HCT116 (cell line): ENCODE measurements at places on chromosomes 5 and 9. TPM values are rescaled to one million over a fixed set of nuclear protein-coding genes. Genes with fewer than 3 reads are reported as not detected.

- no peak overlapping the region for H3K4me3 ChIP-seq
- no peaks in the 10 kb centered on the region for H3K4me1 ChIP-seq
- DNase-seq, result no peak
- H3K27me3 ChIP-seq, result no peaks in the 10 kb centered on the region
These were observed 76.4 kb downstream of the ROR2 start for GRCh38 chr9:91873637-91874051.

- H3K4me3 ChIP-seq, result no peak overlapping the region
- no peaks in the 10 kb centered on the region for H3K36me3 ChIP-seq
- H3K4me1 ChIP-seq, result no peaks in the 10 kb centered on the region
- DNase-seq, result no peak
- H3K27ac ChIP-seq, result no peak overlapping the region
- no peaks in the 10 kb centered on the region for H3K27me3 ChIP-seq
These were observed 338.8 kb downstream of the ARL15 start for GRCh38 chr5:53971551-53971950.

DNA sequence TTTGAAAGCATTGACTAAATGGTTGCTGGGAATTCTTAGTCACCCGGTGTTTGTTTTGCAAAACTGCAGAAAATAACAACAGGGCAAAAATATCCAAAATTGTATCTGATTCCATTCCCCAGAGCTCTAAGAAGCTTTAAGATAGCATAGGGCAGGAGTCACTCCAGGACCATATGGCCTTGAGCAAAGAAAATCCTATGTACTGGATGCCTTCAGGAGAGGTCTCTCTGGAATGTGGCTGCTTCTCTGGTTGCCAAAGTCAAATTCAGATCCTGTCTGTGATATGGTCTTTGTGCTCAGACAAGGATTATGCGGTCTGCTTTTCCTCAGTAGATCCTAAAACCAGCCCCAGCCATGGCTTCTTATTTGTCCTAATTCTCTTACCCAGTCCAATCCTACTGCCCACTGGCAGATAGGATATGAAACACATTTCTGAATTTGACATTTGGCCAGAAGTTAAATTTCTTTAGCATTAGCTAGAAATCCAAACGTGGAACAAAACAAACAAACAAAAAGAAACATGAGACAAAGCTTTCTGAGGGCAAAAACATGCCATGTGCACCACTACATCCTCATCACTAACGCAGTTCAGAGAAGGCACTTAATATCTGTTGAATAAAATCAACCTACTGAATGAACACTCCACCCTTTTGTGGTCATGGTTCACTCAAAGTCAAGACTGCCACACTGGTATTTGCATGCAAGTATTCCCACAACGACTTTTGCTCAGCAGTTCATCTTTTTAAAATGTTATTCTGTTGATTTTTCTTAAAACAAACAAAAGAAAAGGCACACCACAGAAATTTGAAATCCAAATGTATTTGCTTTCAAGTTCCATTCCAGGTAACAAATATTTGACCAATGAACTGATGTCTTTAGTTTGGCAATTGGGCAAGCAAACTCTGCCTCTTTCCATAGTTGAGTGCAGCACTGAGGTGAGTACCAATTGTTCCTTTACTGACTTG, 165.7 kb downstream of the TRPM6 start:
- no peaks in the 10 kb centered on the region for H3K36me3 ChIP-seq
- peaks cover 11% of the 10 kb centered on the region for H3K27me3 ChIP-seq
- H3K4me1 ChIP-seq, result no peaks in the 10 kb centered on the region
- no peak overlapping the region for H3K4me3 ChIP-seq
- no peak overlapping the region for H3K27ac ChIP-seq

DNA sequence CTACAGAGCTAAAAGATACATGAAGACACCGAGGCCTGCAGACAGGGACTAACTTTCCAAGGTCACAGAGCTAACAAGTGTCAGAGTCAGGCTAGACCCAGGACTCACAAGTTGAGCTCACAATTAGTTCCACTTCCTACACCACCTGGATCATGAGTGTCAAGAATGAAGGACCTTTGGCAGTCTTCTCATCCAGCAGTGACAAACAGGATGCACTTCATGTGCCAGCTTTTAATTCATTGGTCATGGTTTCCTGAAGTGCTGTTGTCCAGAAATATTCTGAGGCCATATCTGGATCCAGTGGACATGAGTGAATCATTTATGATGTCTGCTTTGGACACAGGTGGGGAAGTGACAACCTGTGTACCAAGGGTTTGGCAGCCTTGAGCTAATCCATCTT, 77.4 kb downstream of the KCNIP1 start:
- H3K4me3 ChIP-seq, result no peak overlapping the region
- H3K36me3 ChIP-seq, result no peaks in the 10 kb centered on the region
- H3K4me1 ChIP-seq, result no peaks in the 10 kb centered on the region
- peaks cover 6% of the 10 kb centered on the region; the same call in 1 of the 2 replicates for H3K27me3 ChIP-seq
- H3K27ac ChIP-seq, result no peak overlapping the region
- DNase-seq, result no peak

DNA sequence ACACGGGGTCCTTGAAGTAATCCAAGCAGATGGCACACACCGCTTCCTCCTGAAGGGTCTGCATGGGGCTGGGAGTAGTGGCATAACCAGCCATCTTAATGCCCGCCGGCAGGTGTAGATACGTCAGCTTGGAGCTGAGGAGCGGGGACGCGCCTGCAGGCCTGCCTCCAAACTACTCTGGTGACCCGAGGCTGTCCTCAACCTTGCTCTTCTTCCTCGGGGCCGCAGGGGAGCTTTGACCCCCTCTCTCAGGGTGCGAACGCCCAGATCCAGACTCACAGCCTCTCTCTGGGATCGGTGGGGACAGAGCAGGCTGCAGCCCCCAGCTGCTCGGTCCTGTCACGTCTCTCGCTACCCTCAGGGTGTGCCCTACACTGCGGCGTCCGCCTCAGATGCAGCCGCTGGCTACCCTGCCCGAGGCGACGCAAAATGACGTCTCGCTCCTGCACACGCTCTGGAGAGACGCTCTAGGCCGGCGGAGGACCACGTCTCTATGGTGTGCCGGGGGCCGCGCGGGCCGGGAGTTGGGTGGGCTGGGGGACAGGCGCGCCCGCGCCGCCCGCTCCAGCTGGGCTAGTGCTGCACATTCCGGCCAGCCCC, at the start of gene TRIM52:
Gene TRIM52 (minus strand): TSS at position 424 of the 600 bp plus-strand sequence. CDS start 330 bp downstream, at position 94.
- H3K4me1 ChIP-seq, result peaks cover 12% of the 10 kb centered on the region; the same call in 1 of the 2 replicates
- peak within 1 kb of the TSS; percentile 96 for H3K4me3 ChIP-seq
- peak; percentile 89 for DNase-seq
- H3K27me3 ChIP-seq, result no peaks in the 10 kb centered on the region

GRCh38 chr5:56056875-56057274, 62.1 kb upstream of the IL6ST start:
- no peak overlapping the region for H3K27ac ChIP-seq
- H3K4me3 ChIP-seq, result no peak overlapping the region
- H3K4me1 ChIP-seq, result peaks cover 23% of the 10 kb centered on the region
- no peaks in the 10 kb centered on the region for H3K36me3 ChIP-seq
- no peak for DNase-seq
- H3K27me3 ChIP-seq, result no peaks in the 10 kb centered on the region

DNA sequence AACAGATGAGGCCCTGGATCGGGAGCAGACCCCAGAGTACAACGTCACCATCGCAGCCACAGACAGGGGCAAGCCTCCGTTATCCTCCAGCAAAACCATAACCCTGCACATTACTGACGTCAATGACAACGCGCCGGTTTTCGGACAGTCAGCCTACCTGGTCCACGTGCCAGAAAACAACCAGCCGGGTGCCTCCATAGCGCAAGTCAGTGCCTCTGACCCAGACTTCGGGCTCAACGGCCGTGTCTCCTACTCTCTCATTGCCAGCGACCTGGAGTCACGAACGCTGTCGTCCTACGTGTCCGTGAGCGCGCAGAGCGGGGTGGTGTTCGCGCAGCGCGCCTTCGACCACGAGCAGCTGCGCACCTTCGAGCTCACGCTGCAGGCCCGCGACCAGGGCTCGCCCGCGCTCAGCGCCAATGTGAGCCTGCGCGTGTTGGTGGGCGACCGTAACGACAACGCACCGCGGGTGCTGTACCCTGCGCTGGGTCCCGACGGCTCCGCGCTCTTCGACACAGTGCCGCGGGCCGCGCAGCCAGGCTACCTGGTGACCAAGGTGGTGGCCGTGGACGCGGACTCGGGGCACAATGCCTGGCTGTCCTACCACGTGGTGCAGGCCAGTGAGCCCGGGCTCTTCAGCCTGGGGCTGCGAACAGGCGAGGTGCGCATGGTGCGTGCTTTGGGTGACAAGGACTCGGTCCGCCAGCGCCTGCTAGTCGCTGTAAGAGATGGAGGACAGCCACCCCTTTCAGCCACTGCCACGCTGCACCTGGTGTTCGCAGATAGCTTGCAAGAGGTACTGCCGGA, 1.6 kb upstream of the PCDHGA11 start:
- no peaks in the 10 kb centered on the region for H3K4me1 ChIP-seq
- DNase-seq, result no peak
- H3K36me3 ChIP-seq, result no peaks in the 10 kb centered on the region
- H3K4me3 ChIP-seq, result no peak overlapping the region
- no peaks in the 10 kb centered on the region for H3K27me3 ChIP-seq
- H3K27ac ChIP-seq, result no peak overlapping the region

GRCh38 chr5:91875196-91875779, 492.2 kb upstream of the ARRDC3 start:
- no peak overlapping the region for H3K27ac ChIP-seq
- DNase-seq, result no peak
- H3K36me3 ChIP-seq, result no peaks in the 10 kb centered on the region
- H3K4me1 ChIP-seq, result no peaks in the 10 kb centered on the region
- no peaks in the 10 kb centered on the region for H3K27me3 ChIP-seq

FST gene
- 0.34 TPM for total RNA-seq

SH3PXD2B gene
- 27.5 TPM for total RNA-seq

ANXA1 gene
- total RNA-seq, result 486 TPM

GPBP1 gene
- 69.5 TPM for total RNA-seq

TRAF2 gene
- total RNA-seq, result 28.4 TPM

PHF24 gene
- 0.47 TPM for total RNA-seq

PCDHGA2 gene
- not detected for total RNA-seq
